ENCODE measurements at places on chromosomes 2 and 18. TPM values are rescaled to one million over a fixed set of nuclear protein-coding genes. Genes with fewer than 3 reads are reported as not detected.

ALLC gene
- not detected for total RNA-seq

CYB5A gene
- total RNA-seq: 13.4 TPM

FRZB gene
- 0.28 TPM for total RNA-seq

ZNF892 gene
- 2.7 TPM for total RNA-seq

NYAP2 gene
- not detected for total RNA-seq

RAX gene
- not detected for total RNA-seq

DNA sequence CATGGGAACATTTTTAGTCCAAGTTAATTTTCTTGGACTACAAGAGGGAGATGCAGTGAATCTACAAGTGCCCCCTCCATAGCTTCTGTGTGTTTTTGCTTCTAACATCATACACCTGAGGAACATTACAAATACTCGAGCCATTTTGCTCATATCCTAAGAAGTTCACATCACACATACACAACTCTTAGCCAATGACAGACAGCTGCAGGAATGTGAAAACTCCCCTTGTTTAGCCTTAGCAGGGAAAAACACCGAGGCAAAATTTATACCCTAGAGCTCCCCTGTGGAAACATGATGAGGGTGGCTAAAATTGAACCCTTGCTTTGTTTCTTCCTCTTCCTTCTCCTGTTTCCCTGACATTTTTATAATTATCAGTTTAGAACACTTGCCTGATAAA, 928.3 kb upstream of the NRXN1 start:
- peak; percentile 22 for DNase-seq
- H3K4me1 ChIP-seq: peaks cover 3% of the 10 kb centered on the region
- no peak overlapping the region for H3K4me3 ChIP-seq
- H3K27me3 ChIP-seq: no peaks in the 10 kb centered on the region

DNA sequence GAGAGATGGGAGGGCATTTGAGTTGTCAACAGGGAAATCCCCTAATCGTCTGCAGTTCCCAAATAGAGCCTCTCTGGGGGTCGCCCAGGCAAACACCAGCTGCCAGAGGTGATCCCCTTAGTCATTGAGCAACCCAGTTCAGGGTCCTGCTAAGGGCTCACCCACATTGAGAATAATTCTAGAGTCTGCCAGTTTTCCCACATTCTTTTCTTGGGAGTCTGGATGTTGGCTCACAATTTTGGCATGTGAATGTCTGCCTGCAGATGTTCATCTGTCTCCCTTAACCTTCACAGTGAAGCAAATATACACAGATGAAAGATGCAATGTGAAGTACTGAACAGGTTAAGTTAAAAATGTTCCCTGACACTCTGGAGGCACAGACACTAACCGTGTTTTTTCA, 11.4 kb upstream of the SMIM21 start:
- H3K27ac ChIP-seq: no peak overlapping the region
- no peak overlapping the region for H3K4me3 ChIP-seq
- peak; percentile 49 for DNase-seq
- no peaks in the 10 kb centered on the region for H3K36me3 ChIP-seq
- peaks cover 6% of the 10 kb centered on the region for H3K4me1 ChIP-seq
- no peaks in the 10 kb centered on the region for H3K27me3 ChIP-seq

DNA sequence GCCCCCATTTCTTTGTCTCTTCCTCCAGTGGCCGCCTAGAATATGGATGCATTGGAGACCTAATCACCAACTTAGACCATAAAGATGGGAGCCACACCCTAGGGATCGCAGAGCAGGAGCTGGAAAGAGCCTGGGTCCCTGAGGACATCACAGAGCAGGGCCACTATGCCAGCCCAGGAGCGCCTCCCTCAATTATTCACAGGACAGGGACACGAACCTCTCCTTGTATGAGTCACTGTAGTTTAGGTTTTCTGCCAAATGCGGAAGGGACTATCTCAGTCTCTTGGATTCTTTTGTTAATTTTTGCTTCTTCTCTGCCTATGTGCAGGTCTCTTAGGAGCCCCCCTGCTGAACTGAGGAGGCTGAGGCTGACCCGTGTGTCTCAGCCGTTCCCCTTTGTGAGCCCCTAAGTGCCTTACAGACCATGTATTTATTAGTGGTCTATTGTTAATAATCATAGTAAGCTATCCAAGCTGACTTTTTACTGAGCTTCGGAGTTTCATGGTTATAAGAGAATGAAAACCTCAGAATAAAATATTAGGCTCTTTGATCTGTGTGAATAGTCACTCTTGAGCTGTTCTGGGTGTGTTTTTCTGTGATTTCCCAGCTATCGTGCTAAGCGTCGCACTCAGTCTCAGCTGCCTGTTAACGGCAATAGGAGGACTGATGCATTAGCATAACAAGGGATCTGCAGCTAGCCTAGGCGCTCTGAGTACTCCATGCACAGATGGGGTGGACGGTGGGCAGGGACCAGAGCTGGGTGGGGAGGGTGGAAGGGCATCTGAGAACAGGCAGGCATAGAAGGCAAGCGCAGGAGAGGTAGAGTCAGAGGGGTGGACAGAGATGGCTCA, 12.7 kb upstream of the PTPN4 start:
- peaks cover 15% of the 10 kb centered on the region for H3K27me3 ChIP-seq
- H3K4me3 ChIP-seq: no peak overlapping the region
- peak; percentile 17 for DNase-seq

GRCh38 chr18:48840491-48840877, 110.3 kb downstream of the SMAD7 start:
- H3K27me3 ChIP-seq: no peaks in the 10 kb centered on the region
- no peak overlapping the region for H3K27ac ChIP-seq
- H3K36me3 ChIP-seq: peaks cover 6% of the 10 kb centered on the region
- no peak overlapping the region for H3K4me3 ChIP-seq
- no peak for DNase-seq

DNA sequence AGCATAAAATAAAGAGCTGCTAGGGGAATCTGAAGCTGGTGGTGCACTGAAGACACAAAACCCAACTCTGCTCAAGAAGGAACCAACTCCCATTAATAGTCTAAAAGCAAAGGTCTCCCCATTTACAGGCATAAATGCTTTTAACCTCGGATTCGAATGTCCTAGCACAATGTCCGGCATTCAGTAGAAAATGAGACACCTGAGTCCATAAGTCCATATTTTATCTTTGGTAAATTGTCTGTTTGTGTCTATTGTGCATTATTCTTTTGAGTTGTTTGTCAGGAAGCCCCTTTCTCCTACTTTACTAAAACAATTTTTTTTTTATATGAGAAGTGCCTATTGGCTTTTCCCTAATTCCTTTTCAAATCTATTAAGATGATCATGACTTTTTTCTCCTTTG, 179.5 kb upstream of the SMAD7 start:
- no peak overlapping the region for H3K4me3 ChIP-seq
- no peak for DNase-seq
- no peaks in the 10 kb centered on the region for H3K36me3 ChIP-seq
- no peak overlapping the region for H3K27ac ChIP-seq

DNA sequence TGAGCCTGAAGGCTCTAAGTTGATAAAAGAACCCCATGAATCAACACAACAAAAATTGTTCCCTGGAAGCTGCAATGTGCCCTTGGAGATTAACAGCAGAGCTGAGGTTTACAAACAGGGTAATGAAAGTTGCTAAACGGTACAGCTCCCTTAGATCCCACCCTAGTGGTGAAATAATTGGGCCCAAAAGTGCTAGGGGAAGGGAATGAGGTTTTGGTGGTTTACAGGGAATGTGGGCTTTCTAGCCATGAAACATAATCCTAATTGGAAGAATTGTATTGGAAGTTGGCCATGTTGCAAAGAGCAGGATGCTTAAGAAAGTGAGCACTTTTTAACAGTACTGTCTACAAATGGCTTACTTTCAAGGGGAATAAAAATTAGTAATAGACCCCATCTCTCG, 180.2 kb upstream of the SMIM21 start:
- no peaks in the 10 kb centered on the region for H3K36me3 ChIP-seq
- no peak overlapping the region for H3K4me3 ChIP-seq
- no peaks in the 10 kb centered on the region for H3K4me1 ChIP-seq
- H3K27ac ChIP-seq: no peak overlapping the region

All from IMR-90 (cell line).